Pons (tissue), 1 donor: ENCODE measurements at places on chromosomes 3 and 15.
A peak's percentile ranks its signal among the peaks of the same experiment; 100 is the strongest.

DNA sequence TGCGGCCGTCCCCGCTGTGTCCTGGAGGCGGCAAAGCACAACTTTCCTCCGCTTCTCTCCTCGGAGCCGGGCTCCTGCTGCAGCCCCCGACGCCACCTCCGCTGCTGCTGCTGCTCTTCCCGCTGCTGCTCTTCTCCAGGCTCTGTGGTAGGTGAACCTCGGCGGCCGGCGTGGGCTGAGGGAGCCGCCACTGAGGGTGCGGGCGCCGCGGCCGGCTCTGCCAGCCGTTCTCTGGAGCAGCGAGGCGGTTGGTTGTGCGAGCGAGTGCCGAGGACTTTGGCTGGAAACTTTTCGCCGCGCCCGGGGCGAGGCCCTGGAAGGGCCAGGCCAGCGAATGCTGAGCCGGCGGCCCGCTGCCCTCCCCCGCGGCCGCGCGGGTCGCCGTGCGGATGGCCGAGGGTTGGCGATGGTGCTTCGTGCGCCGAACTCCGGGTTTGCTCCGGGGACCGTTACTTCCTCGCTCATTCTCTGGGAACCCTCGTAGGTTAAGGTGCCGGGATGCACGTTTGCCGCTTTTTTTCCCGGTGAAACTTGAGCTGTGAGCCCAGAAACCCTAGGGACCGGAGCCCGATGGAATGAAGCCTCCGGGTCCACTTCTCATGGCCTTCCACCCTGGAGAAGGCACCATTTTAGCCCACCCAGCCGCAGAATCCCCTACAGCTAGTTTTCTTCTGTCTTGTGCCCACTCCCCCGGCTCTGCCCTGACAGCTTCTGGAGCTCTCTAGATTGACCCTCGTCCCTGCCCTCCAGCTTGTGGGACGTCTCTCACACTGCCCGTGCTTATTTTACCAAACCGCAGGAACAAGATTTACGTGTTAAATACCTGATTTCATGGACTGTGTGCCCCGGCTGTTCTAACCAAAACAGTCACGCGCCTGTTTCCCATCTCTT, 660 bp downstream of the NECTIN3 start:
- no peak for DNase-seq

DNA sequence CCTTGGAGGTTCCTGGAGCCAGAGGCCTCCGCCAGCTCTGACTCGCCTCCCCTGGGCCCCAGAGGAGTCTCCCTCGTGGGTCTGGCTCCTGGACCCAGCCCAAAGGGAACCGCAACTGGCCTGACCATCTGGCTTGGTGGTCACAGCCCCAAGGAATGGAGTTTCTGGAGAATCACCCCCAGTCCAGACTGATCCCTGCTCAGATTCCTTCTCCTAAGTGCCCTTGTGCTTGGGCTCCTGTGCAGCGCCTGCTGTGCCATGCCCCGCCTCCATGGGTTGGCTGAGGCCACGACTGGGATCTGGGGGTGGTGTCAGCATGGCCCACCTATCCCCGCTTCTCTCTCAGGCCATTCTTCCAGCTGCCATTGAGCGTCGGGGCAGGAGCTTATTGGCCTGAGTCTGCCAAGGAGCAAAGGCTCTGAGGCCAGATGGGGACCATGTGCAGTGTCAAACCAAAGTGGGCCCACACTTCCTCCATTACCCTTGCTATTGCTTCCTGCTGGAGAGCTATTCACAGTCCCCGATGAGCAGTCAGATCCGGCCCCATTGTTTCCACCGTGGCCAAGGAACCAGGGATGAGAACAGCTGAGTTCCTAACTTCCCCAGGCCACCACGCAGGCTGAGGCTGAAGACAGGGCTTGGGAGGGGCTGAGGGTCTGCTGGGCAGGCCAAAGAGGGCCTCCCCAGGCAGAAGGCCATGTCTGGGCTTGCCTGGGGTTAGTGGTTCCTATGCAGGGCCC, 19.0 kb downstream of the CSPG4 start:
- DNase-seq = no peak

- DNase-seq = no peak
Measured at GRCh38 chr3:162292409-162292808, 795.8 kb downstream of the OTOL1 start.

GRCh38 chr3:183484431-183485075, 56.1 kb upstream of the MCF2L2 start:
- no peak for DNase-seq

GRCh38 chr3:18988614-18989229, 159.6 kb upstream of the KCNH8 start:
- peak; percentile 77 for DNase-seq

DNA sequence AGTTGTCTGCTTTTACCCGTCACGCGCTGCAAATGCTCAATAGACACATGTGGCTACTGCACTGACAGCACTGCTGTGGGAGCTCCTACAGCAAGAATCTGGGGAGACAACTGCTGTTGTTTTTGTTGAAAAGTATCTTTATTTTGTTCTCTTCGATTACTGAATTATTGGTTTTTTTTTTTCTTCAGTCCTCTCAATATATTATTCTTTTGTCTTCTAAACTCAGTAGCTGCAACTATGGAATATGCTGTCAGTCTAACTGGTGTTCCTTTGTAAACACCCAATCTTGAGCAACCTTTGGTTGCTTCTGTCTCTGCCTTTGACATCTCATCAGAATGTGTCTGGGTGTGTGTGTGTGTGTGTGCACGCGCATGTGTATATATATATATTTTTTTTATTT, 12.6 kb downstream of the DCP1A start:
- DNase-seq = peak; percentile 45
